Sciatic nerve (tissue), 2 donors: ENCODE measurements at places on chromosomes 1 and 21. TPM values are rescaled to one million over a fixed set of nuclear protein-coding genes. Genes with fewer than 3 reads are reported as not detected.

GPN2 gene
- total RNA-seq, result 22.7 TPM

RLF gene
- 23.8 TPM for total RNA-seq

DNA sequence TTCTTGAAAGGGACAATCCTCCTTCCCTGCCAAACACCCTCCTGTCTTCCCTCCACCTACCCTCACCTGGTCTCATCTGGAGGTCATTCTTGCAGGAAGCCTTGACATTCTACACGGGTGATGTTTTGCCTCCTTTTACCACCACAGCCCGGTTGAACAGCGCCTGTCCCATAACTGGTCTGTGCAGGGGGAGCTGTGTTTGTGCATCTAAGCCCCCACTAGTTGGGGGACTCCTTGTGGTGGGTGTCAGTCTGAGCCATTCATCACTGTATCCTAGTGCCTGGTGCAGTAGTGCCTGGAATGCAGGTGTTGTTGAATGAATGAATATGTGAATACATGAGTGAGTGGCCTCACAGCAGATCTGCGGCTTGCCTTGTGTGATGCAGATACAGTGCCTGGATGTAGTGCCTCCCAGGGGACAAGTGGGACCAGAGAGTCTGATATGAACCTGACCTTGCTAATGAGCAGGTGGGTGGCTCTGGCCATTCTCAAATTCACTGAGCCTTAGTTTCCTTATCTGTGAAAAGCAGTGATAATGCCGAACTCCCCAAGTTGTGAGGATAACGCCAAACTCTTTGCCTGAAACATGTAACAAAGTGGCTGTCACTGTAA, 79.8 kb downstream of the OMA1 start:
- no peak for DNase-seq

- DNase-seq, result no peak
Observed at GRCh38 chr21:40052276-40052675, 185.0 kb downstream of the PCP4 start.

CFHR3 gene
- 0.94 TPM for total RNA-seq

DNA sequence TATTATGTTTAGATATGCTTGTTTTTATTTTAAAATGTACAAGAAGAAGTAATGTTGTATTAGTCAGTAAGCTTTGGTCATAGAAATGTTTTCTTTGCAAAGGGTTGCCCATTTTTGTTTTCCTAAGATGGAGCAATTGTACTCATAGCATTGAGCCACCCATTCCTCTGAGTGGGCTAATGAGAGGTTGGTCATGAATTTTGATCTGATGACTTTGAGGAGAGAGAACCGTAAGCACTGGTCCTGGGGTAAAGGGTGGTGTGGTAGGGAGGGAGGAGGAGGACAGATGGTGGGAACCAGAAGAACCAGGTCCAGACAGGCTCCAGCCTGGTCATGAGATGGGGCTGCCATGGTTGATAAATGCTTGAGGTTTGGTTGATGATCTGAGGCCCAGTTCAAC, 15.9 kb upstream of the SLC6A9 start:
- DNase-seq, result no peak

- peak; percentile 66 for DNase-seq
Observed at GRCh38 chr1:219498666-219499065, 114.2 kb downstream of the ZC3H11B start.

HPDL gene
- total RNA-seq, result 2.3 TPM

DNA sequence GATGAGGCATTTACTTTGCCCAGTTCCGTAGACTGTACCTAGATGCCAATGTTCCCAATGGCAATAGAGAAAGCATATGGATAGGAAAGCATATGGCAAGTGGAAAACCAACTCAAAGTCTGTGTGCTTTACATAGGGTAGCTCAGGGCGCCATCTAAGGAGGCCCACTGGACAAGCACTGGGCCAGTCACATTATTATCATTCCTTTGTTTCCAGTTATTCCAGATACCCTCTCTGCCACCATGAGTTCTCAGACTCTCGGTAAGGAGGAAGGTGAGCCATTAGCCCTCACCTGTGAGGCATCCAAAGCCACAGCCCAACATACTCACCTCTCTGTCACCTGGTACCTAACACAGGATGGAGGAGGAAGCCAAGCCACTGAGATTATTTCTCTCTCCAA, 9.8 kb downstream of the CD101 start:
- DNase-seq, result no peak

SERPINC1 gene
- not detected for total RNA-seq

DNA sequence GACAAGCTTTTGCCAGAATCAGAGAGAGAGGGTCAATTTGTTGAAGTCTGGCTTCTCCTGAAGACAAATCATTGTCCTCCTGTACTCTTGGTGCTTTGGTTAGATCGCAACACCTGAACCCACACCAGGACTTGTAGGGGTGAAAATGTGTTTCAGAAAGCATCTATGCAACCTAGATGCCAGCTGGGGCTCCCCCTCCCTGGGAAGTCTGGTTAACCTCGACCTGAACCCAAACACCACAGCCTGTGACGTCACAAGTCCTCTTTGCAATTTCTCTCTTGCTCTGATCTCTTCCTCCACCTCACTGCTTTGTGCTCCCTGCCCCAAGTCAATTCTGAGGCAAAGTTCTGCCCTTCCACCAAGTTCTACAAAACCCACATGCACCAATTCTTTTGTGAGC, 42.8 kb upstream of the USP24 start:
- no peak for DNase-seq

GRCh38 chr1:204445860-204446412, 34.3 kb upstream of the PPP1R15B start:
- DNase-seq, result no peak

DNA sequence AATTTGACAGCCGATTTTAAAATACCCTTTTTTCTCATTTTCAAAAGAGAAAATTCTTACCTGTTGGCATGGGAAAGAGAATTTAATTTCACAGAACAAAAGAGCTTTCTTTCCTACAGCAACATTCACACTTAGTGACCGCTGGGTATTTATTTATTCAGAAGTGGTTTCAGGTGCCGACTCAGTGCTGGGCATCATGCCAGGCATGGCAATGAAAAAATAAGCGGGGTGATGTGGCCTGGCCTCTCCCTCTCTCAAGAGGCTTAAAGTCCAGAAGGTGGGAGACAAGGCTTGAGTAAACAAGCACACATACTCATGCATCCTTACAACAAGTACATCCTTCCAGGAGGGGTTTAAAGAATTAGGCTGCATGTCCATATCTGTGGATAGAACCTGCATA, 4.1 kb upstream of the PCP4 start:
- DNase-seq, result no peak

DNA sequence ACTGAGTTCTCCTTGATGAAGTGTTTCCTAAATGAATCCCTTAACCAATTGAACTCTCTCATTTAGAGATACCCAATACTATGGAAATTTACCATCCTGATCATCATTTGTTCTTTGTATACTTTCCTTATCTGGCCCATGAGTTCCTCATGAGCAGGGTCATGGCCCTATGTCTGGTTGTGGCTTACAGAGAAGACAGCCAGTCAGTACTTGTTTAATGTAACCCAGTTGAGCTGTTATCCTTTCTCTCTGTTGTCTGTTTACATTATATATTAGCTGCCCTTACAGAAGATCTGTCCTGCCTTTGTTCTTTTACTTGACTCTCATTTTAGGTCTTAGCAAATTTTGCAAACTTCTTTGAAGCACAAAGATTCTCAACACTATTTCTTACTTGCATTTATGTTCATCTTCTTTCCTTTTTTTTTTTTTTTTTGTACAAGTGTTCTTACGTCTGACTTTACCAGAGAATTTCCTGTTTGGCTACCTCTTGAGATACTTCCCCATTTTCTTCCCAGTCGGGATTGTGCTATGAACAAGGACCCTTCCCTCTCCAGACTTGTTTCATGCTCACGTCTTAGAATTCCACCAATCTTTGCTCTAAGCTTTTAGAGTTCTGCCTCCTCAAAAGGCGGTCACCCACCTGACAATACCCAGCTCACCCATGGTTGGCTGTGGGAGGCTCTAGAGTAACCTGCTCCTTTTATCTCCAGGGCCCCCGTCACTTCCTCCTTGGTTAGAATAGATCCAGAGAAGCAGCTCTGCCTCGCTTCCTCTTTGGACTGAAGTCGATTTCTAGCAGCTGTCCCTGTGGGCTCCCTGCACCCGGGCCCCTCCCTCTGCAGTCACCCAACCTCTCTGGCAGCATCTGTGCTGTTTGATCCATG, 53.6 kb upstream of the RUNX1 start:
- peak; percentile 62 for DNase-seq

- no peak for DNase-seq
Observed at GRCh38 chr1:182624577-182624976, 20.4 kb upstream of the RGS16 start.

- no peak for DNase-seq
Observed at GRCh38 chr21:45534636-45535331, 7.5 kb downstream of the SLC19A1 start.

- peak; percentile 67 for DNase-seq
Observed at GRCh38 chr1:61083013-61083806, 849 bp downstream of the NFIA start.

DNA sequence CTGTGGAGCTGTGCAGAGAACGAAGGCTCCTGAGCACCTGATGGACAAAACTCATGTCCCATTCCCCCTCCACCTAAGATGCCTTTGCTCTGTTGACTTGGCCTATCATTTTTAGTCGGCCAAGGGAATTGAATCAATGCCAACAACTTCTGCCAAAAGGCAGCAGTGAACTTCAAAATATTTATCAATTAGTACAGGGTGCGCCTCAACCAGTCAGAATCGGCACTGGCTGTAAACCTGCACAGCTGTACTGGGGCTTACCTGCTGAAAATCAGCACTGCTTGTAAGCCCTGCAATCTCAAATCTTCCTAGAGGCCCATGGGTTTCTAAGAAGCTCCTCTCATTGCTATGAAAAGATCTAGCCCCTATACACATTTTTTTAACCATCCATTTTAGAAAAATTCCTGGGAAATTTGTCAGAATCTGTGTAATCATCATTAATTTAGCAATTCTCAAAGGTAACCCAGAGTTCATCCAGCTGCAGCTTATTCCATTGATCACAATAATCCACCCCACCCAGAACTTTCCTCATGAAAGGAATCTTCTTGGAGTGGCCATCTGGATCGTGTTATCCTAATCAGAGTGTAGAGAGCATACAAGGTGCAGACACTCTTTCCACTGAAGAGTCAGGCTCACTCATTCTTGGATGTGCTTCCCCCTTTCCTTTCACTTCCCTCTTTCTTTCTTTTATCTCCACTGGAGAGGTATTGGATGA, 40.2 kb downstream of the ADAMTS1 start:
- no peak for DNase-seq

NR5A2 gene
- total RNA-seq, result 6.9 TPM

DNA sequence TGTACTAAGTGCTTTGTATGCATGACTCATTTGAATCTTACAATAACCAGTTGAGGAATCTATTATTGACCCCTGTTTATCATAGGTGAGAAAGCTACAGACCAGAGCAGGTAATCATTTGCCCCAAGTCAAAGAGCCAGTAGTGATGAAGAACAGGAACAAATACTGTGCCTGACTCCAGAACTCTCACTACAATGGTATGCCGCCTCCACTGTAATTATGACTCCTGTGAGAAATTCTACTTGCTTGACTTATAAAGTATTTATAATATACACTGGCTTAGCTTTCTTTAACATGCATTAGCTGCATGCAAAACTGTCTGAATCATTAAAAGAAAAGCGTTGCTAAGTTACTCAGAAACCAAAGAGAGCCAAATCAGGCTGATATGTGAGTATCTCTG, 92.6 kb downstream of the ZNF281 start:
- no peak for DNase-seq

DNA sequence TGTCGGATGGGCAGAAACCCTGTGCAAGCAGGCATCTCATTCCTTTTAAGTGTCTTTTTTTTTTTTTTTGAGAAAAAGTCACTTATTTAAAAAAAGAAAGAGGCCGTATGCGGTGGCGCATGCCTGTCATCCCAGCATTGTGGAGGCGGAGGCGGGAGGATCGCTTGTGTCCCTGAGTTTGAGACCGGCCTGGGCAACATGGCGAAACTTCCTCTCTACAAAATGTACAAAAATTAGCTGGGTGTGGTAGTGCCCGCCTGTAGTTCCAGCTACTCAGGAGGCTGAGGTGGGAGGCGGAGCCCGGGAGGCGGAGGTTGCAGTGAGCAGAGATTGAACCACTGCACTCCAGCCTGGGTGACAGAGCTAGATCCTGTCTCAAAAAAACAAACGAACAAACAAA, 1.7 kb downstream of the GPR137B start:
- no peak for DNase-seq

GRCh38 chr1:2229911-2230731, 2.0 kb downstream of the SKI start:
- DNase-seq, result no peak

GPR37L1 gene
- 33.3 TPM for total RNA-seq

DNA sequence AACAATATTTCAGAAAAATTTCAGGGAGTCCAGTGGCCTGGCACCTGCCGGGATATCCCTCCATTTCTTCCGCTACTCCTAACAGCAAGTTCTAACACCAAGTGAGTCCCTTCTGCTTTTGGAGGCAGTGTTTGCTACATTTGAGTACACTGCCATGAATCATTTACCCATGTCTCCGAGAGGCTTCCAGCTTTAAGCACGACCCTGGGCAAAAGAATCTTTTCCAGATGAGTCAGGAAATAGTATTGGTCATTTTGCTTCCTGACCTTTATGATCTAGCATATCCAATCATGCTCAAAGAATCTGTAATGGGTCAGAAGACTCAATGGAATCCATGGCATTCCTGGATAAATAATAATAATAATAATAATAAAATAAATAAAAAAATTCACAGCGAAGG, 60.7 kb upstream of the FMN2 start:
- no peak for DNase-seq

GRCh38 chr1:41752514-41753170, 166.1 kb downstream of the HIVEP3 start:
- no peak for DNase-seq

DNA sequence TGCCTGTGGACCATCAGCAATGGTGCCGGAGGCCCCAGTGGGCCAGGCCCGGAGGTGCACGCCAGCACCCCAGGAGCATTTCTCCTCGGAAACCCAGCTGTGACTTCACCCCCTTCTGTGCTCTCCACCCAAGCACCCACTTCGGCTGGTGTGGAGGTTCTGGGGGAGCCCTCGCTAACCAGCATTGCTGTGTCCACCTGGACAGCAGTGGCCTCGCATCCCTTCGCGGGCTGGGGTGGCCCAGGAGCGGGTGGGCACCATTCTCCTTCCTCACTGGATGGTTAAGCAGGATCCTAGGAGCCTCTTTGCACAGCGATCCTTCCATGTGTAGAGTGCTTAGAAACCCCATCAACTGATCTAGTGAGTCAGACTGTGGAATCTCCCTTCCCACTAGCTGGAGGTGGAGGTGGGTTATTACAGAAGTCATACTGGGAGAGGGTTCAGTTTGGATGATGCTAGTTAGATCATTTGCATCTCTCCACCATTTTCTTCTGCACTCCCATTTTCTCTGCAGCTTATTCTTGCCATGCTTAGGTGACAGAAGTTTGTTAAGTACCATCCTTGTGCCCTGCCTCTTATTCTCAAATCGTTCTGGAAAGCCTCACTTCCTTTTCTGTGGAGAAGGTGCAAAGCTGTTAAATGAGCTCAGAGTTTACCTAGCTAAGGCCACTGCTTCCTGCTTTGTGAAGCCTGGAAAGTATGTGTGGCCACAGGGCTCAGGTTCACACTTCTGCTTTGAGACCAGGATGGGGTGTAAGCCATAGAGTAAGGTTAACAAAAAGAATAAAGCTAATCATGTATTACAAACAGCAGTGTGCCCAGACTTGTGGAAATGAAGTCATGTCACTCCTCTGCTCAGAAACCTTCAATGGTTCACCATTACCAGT, 32.3 kb downstream of the TBX19 start:
- no peak for DNase-seq

- no peak for DNase-seq
Observed at GRCh38 chr1:161954050-161954449, 69.6 kb downstream of the OLFML2B start.
